MG63 (cell line): ENCODE measurements at places on chromosomes 13 and 19. TPM values are rescaled to one million over a fixed set of nuclear protein-coding genes. Genes with fewer than 3 reads are reported as not detected.

ZNF599 gene
- total RNA-seq = 4.9 and 12.3 TPM in 2 replicates

CAPN12 gene
- total RNA-seq = not detected in 2 replicates

GRCh38 chr19:42255766-42256745, 1.1 kb upstream of the ERF start:
- DNase-seq = no peak

PRSS57 gene
- not detected in 2 replicates for total RNA-seq

ZNF525 gene
- total RNA-seq = 1.1 and 2.7 TPM in 2 replicates

- no peak for DNase-seq
These were observed 275.3 kb downstream of the KCTD12 start for GRCh38 chr13:76610819-76611415.

- no peak for DNase-seq
These were observed 122.3 kb downstream of the PTPRS start for GRCh38 chr19:5218255-5218855.

F2RL3 gene
- not detected in 2 replicates for total RNA-seq

- DNase-seq = no peak
These were observed 20.4 kb upstream of the FAM216B start for GRCh38 chr13:42760951-42761350.
